GM23338 (cell line): ENCODE measurements at places on chromosomes 7 and 10. TPM values are rescaled to one million over a fixed set of nuclear protein-coding genes. Genes with fewer than 3 reads are reported as not detected.
A peak's percentile ranks its signal among the peaks of the same experiment; 100 is the strongest.

DNA sequence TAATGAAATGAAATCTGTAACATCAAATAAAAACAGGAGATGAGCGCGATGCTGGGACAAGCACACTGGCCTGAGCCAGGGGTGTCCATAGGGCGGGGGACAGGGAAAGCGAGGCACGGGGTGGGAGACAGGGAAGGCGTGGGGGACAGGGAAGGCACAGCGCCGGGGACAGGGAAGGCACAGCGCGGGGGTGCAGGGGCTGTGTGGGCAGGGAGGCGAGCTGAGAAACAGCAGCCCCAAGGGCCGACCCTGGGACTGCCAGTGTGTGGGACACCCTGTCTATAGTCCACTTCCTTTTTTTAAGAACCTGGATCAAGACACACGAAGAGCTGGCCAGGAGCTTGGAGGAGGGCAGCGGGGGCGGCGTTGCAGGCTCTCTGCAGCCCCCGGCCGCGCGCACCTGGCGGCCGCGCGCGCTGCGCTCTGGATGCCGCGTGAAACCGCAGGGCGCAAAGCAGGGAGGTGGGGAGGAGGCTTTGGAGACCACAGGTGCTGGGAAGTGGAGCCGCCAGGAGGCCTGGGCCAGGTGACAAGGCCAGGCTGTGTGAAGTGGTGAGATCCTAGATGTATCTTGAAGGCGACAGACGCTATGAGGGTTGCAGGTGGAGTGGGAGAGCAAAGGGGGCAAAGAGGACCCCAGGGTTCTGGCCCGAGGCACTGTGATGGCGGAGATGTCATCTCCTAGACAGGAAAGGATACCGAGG lies 157.7 kb downstream of the COBL start:
- DNase-seq = peak; percentile 17

- peak; percentile 91 for DNase-seq
Observed at GRCh38 chr10:73886085-73886529, 11.8 kb upstream of the CAMK2G start.

SPDYE11 gene
- total RNA-seq = not detected in 2 replicates

SFMBT2 gene
- total RNA-seq = 6.7 and 7.4 TPM in 2 replicates

- peak; percentile 86 for DNase-seq
Observed at GRCh38 chr7:81956520-81956919, 186.7 kb upstream of the HGF start.

DNA sequence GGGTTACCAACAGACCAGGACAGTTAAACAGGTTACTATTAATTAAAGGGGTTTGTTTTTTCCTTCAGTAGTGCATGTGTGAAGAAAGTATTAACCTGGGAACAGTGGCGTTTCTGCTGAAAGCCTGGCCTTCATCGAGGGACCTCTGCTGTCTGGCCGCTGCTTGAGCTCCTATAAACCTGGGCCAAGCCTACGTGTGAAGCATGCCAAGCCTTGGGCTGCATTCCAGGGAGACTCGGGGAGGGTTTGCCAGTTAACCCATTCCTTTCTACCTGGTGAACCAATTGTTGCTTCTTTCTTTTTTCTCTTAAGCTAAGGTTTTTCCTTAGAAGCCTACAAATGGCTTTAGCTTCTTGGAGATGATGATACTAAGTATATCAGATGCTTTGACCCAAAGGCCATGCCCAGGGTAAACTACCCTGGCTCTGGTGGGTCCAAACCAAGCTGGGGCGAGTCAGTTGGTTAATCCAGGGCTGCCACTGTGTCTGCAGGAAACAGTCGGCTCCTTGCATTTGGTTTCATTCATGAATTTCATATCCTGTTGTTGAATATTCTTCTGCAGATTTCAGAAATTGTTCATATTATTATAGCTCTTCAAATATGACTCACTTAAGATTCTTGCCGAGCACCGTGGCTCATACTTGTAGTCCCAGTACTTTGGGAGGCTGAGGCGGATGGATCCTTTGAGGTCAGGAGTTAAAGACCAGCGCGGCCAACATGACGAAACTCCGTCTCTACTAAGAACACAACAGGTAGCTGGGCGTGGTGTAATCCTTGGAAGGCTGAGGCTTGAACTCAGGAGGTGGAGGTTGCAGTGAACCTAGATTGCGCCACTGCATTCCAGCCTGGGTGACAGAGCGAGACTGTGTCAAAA lies 23.8 kb downstream of the PFKP start:
- DNase-seq = peak; percentile 54

DNA sequence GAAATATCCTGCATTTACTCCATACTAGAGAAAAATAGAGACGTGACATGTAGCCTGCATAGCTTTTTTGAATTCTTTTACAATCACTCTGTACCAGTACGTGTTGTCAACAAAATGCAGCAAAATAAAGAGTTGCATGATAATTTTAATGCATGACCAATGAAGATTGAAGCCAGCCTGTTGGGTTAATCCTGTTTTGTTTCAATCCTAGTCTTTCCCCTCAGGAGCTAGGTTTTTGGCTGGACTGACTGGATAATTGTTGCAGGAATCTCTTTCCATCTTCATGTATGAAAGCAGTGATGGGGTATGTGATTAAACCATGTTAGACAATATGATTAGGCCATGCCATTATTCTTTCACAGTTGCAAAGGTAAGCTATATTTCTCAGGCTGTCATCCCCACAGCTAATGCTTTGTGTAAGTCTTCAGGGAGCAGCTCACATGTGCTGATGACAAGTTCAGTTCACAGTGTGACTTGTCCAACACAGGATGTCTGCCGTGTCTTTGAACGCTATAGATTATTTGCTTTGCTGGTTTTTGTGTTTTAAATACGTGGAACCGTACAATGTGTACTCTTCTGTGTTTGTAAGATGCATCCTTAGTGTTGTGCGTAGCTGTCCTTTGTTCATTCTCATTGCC lies 24.4 kb downstream of the PAPSS2 start:
- DNase-seq = no peak

GRCh38 chr10:44671319-44671718 lies 239.8 kb upstream of the TMEM72 start:
- DNase-seq = no peak

DNA sequence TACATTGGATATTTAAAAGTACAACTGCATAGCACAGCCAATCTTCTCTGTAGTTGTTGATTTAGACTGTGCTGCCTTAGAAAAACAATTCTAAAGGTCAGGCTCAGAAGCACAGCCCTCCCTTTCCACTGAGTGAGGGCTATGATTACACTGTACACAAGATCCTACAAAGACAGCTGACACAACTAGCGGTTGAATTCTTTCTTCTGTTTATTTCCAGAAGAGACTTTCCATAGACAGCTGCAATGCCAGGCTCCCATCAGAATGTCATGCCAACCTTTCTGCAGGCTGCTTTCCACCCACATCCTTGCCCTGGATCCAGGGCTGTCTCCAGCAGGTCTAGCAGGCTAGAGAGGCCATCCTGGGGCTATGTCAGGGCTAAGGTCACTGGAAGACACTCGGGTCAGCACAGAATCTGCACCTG lies 39.3 kb downstream of the FAM13C start:
- DNase-seq = no peak

DENND2A gene
- 5.6 and 10.0 TPM in 2 replicates for total RNA-seq

CARD11 gene
- total RNA-seq = 29.0 and 32.9 TPM in 2 replicates

DNA sequence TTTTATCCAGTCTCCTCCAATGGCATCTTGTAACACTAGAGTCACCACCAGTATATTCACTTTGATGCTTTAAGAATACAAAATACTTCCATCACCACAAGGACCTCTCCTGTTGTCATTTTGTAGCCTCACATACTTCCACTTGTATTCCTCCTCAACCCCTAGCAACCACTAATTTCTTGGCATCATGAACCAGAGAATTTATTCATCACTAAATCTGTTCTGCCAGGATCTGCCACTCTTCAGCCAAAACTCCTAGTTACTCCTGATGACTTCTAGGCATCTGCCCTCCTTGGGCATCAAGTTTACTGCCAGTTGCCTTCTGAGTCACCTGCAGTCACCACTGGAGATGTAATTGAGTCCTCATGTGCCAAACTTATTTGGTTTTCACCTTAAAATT lies 906.8 kb downstream of the CNTNAP2 start:
- no peak for DNase-seq

GRCh38 chr7:111846898-111847297 lies 284.6 kb upstream of the IMMP2L start:
- no peak for DNase-seq

DNA sequence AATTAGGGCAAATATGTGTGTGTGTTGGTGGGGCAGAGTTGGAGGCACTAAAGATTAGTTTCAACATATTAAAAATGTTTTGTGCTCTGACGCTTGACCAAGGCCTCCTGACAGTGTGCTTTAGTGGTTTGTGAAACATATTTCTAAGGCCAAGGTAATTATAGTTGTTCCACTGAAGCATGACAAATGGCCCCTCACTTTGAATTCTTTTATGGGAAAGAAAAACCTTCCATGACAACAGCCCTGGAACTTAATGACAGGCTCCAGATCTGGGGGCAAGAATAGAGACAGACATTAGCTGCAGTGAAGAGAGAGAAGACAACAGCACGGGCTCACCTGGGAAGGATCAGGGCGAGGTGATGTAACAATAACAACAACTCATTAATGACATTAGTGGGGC lies 155.8 kb downstream of the CHN2 start:
- DNase-seq = no peak

- no peak for DNase-seq
Observed at GRCh38 chr10:130138479-130138866, 2.3 kb downstream of the GLRX3 start.

ASCC1 gene
- total RNA-seq = 30.3 and 37.2 TPM in 2 replicates

DNA sequence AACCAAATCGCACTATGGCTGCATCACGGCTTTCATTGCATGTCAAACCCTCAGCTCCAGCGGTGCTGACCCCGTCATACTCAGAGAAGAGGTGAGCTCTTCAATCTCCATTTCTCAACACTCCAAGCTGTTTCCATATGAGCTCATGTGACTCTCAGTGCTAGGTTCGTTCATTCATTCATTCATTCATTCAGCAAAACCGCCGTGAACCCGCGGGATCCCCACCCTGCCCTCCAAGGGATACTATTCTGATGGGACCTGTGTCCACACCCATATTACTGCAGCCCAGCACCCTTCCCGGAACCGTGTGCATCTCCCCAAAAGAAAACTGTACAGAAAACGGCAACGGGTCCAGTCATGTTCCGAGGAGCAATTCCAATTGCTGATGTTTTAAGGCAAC lies 184.7 kb downstream of the DIP2C start:
- no peak for DNase-seq

- no peak for DNase-seq
Observed at GRCh38 chr7:27868131-27868550, 128.2 kb downstream of the TAX1BP1 start.

DNA sequence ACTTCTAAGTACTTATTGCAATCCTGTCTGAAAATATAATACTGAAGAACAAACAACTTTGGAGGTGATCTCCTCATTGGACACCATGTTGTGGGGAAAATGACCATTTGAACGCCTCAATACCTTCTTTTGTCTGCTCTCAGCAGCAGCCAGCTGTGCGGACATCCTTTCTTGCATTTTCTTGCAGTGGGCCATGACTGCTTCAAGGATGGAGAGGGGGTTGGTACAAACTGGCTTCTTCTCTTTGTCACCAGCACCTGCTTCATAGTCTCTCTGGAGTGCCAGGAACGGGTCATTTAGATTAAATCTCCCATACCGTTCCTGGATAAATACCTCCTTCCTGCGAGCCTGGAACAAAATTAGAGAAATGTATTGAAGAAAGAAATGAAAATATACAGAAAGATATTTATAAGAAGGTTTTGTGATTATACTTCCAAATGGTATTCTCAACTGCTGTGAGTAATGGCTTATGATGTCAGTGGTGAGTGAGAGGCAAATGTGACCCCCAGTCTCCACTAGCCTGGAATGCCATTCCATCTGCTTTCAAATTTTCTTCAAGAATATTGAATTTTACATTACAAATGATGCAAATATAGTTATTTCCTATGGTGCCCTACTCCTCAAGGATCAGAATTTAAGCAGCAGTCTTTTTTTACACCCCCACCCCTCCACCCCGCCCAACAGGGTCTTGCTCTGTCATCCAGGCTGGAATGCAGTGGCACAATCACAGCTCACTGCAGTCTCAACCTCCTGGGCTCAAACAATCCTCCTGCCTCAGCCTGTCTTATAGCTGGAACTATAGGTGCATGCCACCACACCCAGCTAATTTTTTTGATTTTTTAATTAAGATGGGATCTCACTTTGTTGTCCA lies 62.4 kb downstream of the CTTNBP2 start:
- peak; percentile 76 for DNase-seq

MKI67 gene
- total RNA-seq = 51.3 and 58.0 TPM in 2 replicates

FXYD4 gene
- total RNA-seq = not detected in 2 replicates

DNA sequence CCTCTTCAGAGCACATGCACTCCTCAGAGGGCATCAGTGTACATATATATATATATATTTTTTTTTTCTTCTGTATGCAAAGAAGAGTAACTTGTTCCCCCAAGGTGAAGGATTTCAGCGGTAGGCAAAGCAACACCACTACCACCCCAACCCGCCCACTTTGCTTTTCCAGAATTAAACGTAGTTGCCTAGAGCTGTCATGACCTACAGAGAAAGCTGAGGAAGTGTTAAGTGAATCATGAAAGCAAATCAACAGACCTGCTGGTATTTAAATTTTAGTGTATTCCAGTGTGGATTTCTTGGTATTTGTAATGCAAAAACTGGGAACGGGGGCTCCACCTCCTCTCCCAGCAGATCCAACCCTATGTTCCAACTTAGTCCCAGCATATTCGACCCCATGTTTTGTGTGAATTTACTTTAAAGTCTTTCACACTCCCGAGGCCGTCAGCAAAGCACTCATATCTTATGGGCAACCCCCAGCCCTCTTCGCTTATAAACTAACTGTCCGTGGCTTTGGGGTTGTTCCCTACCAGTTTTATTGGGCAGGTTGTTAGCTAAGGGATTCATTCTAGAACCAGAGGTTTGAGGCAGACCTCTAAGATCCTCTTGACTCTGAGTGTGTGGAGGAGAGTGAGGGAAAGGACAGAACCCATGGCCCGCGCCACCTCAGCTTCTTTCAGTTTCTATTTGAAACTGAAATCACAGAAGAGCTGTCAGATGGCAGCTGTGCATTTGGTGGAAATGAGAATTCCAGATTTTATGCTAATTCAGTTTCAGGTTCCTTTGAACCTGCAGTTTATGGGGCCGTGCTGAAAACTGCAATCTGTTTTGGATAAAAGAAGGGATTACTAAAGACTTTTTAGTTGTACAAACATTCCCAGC lies 450.2 kb upstream of the GALNT17 start:
- DNase-seq = peak; percentile 50

DNA sequence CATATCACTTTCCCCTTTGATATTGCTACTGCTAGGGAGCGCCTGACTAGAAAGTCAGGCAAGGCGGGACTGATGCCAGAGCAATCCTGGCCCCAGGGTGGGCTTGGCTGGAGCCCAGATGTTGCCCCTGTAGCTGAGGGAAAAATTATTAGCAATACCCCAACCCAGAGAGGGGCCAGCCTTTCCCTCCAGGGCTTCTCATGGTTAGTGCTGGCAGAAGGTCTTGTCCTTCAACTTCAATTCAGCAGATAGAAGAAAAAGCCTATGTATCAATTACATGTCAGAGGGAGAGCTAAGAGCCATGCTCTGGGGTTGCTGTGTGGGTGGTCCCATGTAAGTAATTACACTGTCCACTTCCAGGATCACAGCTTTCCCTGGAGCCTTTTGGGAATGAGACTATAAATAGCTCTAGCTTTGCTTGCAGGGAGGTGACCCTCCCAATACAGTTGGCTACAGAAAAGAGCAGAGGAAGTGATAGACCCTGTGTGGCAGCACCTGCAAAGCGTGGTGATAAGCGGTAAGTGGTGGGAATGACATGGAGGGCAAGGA lies 579.1 kb downstream of the CCSER2 start:
- DNase-seq = no peak

PDE1C gene
- total RNA-seq = 0.28 and 0.74 TPM in 2 replicates

GRCh38 chr7:18515067-18515466 lies 19.5 kb downstream of the HDAC9 start:
- no peak for DNase-seq
